ENCODE measurements at places on chromosomes 5 and 9.

GRCh38 chr5:62395210-62395950, 8.3 kb downstream of the DIMT1 start:
- DNase-seq = no peak

DNA sequence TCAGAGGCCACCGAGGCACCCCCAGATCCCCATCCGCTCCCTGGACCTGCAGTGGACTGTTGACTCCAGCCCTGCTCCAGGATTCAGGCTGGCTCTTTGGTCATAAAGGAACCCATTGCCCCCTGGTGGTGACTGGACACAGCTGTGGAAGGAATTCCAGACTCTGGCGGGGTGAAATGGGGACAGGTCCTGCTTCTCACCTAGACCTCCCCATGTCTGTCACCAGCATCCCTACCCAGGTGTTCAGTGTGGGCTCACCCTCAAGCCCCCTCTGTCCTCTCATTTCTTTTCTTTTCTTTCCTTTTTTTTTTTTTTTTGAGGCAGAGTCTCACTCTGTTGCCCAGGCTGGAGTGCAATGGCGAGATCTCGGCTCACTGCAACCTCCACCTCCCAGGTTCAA, 25.5 kb upstream of the STXBP1 start:
- DNase-seq = peak; percentile 59

DNA sequence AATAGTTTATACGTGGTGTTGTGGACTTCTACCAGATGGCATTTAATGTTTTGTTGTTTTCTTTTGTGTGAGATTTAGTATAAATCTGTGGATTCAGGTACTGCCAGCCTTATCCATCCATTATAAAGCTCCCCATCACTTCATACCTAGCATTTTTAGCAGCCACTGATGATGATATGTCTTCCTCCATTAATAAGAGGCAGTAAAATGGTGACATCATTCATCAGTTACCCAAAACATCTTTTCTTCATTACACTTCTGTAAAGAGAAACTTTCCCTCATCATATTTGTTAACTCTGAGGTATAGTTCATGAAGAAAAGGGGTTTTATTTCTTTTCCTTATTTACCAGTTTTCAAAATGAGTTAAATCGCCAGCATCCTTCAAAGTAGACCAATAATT, 19.4 kb downstream of the CHD1 start:
- DNase-seq = no peak

DNA sequence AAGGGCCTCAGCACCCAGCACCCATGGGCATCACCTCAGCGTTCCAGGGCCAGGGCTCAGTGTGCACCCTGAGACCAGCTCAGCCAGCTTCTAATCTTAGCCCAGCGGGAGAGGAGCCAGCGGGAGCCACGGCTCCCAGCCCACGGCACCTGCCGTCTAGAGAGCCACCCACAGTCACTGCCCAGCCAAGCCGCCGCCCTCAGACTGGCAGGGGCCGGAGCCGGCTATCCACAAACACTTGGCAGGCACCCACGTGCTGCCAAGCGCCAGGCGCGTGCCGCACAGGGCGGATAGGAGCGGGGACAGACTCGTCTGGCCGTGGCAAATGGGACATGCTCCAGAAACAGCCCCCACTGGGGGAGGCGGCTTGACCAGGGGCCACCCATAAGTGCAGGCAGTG, 18.6 kb downstream of the BRD3 start:
- peak; percentile 15 for DNase-seq

DNA sequence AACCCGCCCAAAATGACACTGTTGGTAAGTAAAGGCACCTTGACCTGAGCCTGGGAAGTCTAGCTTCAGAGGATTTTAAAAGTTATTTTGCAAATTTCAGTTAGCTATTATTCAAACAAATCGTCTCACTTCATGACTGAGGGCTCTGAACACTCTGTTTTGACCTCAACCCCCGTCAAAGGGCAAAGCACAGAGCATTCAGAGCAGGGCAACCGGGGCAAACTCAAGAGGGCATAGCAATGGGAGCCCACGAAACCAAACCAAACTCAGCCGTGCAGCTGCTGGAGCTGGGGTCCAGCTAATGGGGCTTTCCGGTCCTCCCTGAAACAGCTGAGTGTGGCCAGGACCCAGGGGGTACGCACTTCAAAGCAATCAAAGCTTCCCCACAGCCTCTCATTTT, 1.6 kb downstream of the C9 start:
- no peak for DNase-seq

- no peak for DNase-seq
These were observed 2.9 kb downstream of the NR2F1 start for GRCh38 chr5:93585767-93586385.

DNA sequence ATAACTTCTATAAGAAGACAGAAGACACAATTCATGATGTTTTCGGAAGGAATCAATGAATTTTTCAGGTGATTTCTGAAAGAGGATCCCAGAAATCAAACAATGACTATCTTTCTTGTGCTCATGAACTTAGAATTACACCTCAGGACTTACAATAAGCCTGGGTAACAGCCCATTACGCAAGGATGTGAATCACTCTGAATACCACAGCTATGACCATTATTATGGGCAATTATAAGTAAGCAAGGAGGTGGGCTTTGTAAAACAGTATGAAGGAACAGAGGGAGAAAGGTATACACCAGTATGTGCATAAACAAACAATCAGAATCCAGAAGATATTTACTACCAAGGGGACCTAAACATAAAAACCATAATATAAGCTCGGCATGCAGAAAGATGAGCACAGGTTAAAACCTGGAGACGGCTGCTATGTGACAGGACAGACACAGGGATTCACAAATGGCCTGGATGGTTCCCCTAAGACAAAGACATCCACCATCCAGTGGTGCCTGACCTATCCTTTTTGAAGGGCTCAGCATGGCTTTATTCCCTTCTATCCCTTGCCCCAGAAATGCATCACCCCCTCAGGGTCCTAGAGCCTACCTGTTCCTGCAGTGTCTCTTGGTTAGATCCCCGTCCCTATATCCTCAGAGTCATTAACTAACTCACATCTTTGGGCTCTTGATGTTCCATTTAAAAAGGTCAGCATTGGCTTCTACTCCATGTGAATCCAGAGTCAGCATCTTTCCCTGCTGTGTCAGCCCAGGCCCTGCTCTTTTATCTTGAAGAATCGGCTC, 21.8 kb upstream of the PPP2CA start:
- DNase-seq = no peak

GRCh38 chr5:24161559-24161958, 483.2 kb downstream of the CDH10 start:
- no peak for DNase-seq

- DNase-seq = no peak
These were observed 29.2 kb upstream of the HMHB1 start for GRCh38 chr5:143782588-143783386.

DNA sequence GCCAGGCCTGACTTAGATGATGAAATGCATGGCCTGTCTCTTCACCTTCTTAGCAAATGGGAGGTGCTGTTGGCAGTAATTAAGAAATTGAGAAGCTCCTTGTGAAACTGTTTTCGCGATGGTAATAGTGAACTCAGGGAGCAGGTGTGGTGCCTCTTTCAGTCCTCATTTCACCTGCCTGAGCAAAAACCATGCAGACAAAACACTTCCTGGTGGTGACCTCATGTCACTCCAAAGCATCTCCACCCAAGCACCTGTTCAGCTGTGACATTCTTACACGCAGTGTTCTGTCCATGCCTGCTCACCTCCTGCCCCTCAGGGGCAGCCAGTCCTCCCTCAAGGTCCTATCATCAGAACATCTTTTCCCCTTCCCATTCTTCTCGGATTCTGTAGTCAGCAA, 146.5 kb downstream of the CD180 start:
- no peak for DNase-seq

DNA sequence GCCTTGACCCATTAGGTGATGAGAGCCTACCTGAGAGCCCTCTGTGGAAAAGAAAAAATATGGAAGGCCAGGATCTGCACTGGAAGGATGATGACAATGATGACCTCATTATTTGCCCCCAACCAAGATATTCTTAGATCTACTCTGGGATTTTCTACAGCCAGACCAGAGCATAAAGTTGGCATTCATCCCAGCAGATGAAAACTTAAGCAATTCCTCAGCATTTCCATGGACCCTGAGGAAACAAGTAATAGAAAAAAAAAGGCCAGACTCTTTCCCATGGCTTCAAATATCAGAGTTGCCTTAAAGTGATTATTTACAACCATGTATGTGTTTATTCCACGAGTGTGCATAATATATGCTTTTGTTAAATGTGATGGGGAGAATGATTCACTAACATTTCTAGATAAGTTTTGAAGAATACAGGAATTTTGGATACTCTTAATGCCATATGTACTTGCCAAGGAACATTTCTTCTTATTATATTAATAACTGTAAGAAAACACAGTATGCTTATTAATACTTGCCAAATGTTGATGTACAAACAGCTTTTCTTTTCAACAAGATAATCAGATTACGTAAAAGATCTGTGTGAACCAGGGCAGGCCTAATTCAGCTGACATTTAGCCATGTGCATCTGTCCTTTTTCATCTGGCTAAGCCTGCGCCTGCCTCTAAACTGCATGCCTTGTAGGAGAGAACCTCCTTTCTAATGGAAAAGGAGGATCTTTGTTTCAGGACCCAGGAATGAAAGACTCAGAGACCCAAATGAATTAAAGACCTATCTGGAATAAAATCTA, 94.8 kb downstream of the ARRDC3 start:
- no peak for DNase-seq

GRCh38 chr5:139982157-139982974, 60.7 kb downstream of the NRG2 start:
- DNase-seq = no peak

DNA sequence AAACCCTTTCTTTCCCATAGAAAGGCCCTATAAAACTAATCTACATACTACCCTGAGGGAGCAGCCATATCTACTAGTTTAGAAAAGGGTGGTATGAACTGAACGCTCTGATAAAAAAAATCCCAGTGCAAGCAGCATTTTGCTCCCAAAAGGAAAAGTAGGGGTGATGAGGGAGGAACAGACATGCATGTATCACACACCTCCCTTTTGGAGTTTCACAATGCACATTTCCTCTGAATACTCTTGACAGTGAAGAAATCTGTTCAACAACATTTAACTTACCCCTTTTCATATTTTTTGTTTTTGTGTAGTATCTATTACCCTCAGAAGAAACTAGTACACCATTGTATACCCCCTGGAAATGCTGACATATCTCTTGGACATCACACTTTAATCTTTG, 411.4 kb downstream of the MAT2B start:
- no peak for DNase-seq

- DNase-seq = no peak
These were observed 68.6 kb upstream of the RNF130 start for GRCh38 chr5:180140079-180140554.

DNA sequence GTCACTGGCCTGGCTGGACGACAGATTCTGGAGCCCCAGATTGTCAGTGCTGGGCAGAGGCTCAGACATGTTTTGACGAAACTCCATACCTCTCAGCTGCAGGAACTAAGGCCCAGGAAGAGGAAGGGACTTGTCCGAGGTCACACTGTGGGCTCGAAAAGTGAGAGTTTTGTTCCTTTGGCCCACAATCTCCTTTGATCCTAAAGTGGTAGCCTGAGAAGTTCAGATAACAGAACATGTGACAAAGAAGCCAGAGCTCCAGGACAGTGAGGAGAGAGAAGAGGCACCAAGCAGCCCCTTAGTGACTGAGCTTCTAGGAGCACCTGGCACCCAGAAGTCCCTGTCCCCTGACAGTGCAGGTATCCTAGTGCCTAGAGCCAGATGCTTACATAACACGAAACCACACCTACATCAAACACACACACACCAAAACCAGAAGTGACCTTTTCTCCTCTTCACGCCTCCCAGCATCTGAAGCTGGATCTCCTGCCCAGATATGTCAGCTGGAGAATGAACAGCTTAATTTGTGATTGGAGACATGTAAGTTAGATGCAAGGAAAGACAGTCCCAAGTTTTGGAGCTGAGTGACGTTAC, 88.9 kb downstream of the ADRB2 start:
- DNase-seq = no peak

DNA sequence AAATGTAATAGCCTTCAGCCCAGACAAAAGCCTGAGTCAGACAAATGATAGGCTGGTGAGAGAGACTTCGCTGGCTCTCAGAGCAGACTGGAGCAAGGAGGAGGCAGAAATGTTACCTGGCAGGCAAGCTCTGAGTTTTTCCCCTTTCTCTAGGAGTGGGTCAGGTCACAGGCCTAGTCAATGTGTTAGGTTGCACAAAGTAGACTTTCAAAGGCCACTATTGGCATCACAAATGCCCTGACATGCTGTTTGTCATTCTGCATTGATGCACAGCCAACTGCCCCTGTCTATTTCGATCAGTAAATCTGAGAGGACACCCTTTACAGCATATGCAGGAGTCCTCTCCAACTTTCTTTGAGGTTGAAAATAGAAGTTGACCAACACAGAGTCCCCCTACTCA, 15.5 kb upstream of the C1QTNF3 start:
- DNase-seq = no peak

DNA sequence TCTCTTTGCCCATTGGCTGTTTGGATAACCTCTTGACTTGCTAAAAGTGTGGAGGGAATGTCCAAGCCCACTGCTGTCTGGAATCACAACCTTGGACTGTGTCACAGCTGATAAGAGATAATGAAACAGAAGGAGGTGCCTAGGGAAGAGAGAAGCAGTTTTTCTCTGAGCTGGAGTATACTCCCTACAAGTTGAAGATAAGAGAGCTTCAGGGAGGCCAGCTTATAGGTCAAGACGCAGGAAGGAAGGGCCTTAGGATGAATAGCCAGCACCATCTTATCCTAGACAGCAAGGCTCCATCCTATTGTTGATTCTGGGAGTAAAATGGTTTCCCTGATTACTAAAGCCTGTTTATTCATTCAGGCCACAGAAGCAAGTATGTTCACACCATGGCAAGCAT, 244.7 kb downstream of the NPR3 start:
- DNase-seq = no peak

DNA sequence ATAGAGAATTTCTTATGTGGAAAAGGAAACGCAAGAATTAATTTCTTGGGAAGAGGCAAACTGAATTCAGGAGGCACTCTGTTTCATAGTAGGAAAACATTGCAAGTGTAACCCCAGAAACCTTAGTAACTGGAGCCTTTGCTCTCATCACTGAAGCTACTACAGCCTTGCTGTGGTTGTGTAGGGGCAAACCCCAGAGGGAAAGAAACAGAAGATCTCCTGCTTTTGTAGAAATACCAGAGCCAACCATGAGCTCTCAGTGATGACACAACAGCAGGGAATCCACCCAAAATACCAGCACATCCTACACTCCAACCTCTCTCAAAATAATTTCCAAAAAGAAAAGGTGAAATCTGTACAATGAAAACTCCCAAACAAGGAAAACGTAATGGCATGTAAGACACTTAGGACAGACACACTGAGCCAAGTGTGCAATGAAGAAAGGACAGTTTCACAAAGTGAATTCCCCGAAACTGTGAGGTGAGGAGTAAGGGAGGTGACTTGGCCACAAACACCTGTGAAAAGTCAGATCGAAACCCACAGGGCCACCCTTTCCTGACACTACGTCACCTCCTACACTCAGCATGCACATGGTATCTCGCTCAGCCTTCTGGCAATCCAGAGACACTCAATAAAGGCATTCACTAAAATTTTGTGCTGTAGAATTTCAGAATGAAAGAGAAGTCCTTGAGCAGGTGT, 8.5 kb upstream of the ACSL6 start:
- DNase-seq = no peak

GRCh38 chr9:109316207-109316640, 4.6 kb downstream of the EPB41L4B start:
- DNase-seq = peak; percentile 80

- no peak for DNase-seq
These were observed 20.4 kb downstream of the GOLPH3 start for GRCh38 chr5:32153723-32154122.

GRCh38 chr5:145101246-145101645, 733.9 kb downstream of the PRELID2 start:
- no peak for DNase-seq
